ENCODE measurements at places on chromosomes 12 and 14.

GRCh38 chr12:65121956-65122469, 908 bp upstream of the WIF1 start:
- no peak overlapping the region for H3K4me3 ChIP-seq
- no peak overlapping the region for H3K27ac ChIP-seq
- H3K4me1 ChIP-seq, result peaks cover 6% of the 10 kb centered on the region
- H3K27me3 ChIP-seq, result peaks cover 56% of the 10 kb centered on the region
- DNase-seq, result no peak

DNA sequence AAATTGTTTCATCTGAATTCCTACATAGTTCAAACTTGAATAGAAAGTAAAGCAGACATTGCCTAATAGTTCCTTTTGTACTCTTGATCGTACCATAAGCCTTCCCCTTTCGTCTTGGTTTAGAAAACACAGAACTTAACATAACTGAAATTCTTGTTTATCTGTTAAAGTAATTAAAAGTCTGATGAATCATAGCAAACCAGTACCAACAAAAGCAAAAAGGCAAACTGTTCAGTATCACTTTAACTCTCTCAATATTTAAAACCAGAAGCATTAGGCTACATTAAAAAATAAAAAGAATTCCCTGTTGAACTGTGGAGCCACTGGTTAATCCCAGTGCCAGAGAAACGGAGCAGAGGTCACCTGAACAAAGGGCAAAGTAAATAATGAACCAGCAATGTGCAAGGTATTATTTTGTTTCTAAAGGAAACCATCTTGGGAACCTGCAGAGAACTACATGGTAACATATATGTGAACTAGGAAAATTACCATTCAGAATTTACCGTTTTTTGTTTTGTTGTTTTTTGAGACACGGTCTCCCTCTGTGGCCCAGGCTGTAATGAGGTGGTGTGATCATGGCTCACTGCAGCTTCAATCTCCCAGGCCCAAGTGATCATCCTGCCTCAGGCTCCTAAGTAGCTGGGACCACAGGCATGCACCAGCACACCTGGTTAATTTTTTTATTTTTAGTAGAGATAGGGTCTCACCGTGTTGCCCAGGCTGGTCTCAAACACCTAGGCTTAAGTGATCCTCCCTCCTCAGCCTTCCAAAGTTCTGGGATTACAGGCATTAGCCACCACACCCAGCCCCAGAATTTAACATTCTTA, 17.1 kb upstream of the HIGD1C start:
- peak overlapping the region; percentile 20 for H3K4me3 ChIP-seq
- DNase-seq, result no peak
- peaks cover 49% of the 10 kb centered on the region for H3K4me1 ChIP-seq
- H3K36me3 ChIP-seq, result peaks cover 21% of the 10 kb centered on the region
- H3K27me3 ChIP-seq, result no peaks in the 10 kb centered on the region

- H3K36me3 ChIP-seq, result no peaks in the 10 kb centered on the region
- no peak overlapping the region for H3K4me3 ChIP-seq
- H3K4me1 ChIP-seq, result no peaks in the 10 kb centered on the region
- DNase-seq, result no peak
- no peak overlapping the region for H3K27ac ChIP-seq
Measured at GRCh38 chr12:91058786-91059185, 962 bp upstream of the KERA start.

DNA sequence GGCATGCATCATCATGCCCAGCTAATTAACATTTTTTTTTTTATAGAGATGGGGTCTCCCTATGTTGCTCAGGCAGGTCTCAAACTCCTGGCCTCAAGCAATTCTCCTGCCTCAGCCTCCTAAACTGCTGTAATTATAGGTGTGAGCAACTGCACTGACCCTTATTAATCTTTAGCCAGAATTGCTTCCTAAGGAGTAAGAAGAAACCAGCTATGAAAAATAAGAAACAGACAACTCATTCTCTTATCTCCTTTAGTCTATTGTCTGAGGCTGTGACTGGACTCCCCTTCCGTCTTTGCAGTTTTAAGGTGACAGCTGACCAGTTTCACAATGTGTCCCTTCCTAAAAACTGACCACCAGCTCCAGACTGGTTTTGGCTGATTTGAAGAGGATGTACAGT, 52.4 kb downstream of the EMP1 start:
- H3K4me3 ChIP-seq, result no peak overlapping the region
- H3K4me1 ChIP-seq, result no peaks in the 10 kb centered on the region
- no peak for DNase-seq
- H3K36me3 ChIP-seq, result no peaks in the 10 kb centered on the region
- H3K27ac ChIP-seq, result no peak overlapping the region

DNA sequence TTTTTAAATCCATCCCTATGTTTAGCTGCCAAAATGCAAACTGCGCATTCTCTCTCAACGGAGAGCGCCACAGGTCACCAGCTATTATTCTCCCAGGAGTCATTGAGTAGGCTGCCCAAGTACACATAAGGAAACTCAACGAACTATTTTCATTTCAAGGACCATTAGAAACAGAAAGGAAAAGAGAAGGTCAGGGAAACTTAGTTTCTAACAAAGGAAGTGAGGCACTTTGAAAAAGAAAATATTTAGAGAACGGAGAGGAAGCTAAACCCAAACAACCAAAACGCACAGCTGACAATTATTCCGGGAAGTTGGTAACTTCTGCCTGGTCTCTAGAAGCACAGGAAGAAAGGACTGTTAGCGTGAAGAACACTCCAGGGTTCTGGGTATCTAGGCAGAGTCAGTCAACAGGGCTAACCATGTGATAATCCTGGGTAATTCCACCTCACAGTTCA, 23.5 kb downstream of the GPHB5 start:
- H3K36me3 ChIP-seq, result no peaks in the 10 kb centered on the region
- H3K4me1 ChIP-seq, result no peaks in the 10 kb centered on the region
- no peaks in the 10 kb centered on the region for H3K27me3 ChIP-seq
- no peak overlapping the region for H3K4me3 ChIP-seq

DNA sequence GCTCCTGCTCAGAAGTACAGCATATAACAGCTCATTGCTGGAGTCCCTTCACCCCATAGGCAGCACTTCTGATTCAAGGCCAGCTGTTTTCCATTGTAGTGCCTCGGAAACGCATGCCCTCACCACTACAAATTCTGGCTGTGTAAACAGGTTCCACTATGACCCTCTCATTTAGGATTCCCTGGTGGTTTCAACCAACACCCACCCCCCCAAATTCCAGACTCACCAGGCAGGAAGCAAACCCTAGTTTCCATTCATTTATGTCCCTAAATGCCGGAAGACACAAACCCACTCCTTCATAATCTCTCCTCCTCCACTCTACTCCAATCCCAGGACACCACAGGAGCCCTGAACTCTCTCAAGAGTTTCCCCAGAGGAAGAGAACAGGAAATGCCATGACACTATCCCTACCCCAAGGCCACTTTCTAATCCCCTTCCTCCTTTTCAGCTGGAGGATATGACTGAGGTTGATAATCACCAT, 75.9 kb upstream of the TMPO start:
- peak overlapping the region; percentile 73 for H3K27ac ChIP-seq
- no peak for DNase-seq
- H3K4me3 ChIP-seq, result no peak overlapping the region
- H3K27me3 ChIP-seq, result no peaks in the 10 kb centered on the region
- no peaks in the 10 kb centered on the region for H3K36me3 ChIP-seq

GRCh38 chr12:40511341-40511740, 180.9 kb upstream of the CNTN1 start:
- H3K4me3 ChIP-seq, result no peak overlapping the region
- H3K27me3 ChIP-seq, result no peaks in the 10 kb centered on the region
- no peak for DNase-seq
- H3K27ac ChIP-seq, result no peak overlapping the region
- no peaks in the 10 kb centered on the region for H3K4me1 ChIP-seq

GRCh38 chr14:31827325-31827724, 249.8 kb upstream of the ARHGAP5 start:
- no peaks in the 10 kb centered on the region for H3K36me3 ChIP-seq
- H3K4me1 ChIP-seq, result no peaks in the 10 kb centered on the region
- H3K27me3 ChIP-seq, result no peaks in the 10 kb centered on the region
- no peak overlapping the region for H3K27ac ChIP-seq
- H3K4me3 ChIP-seq, result no peak overlapping the region

DNA sequence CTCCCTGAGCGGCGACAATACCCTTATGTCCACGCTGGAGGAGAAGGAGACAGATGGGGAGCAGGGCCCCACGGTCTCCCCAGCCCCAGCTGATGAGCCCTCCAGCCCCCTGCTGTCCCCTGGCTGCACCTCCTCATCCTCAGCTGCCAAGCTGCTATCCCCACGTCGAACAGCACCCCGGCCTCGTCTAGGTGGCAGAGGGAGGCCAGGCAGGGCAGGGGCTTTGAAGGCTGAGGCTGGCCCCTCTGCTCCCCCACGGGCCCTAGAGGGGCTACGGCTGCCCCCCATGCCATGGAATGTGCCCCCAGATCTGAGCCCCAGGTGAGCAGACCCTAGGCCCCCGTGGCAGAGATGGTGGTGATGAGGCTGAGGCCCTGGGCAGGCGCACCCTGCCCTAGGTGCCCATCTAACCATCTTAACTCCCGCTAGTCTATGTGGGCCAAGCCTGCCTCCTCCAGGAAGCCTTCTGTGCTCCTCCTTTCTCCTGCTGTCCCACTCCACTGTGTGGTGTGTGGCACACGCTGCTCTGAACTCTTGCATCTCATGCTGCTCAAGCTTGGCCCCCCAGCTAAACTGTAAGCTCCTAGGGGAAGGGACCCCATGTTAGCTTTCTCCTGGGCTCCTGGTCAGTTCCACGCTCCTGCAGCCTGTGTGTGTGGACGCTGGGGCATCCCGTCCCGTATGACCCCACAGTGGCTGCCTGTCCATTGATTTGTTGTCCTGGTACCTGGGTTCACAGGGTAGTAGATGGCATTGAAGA, 12.1 kb downstream of the MCRS1 start:
- DNase-seq, result no peak
- peaks cover 3% of the 10 kb centered on the region for H3K4me1 ChIP-seq
- peaks cover 37% of the 10 kb centered on the region for H3K36me3 ChIP-seq
- H3K27me3 ChIP-seq, result no peaks in the 10 kb centered on the region
- no peak overlapping the region for H3K4me3 ChIP-seq

- peaks cover 21% of the 10 kb centered on the region for H3K36me3 ChIP-seq
- no peaks in the 10 kb centered on the region for H3K27me3 ChIP-seq
- no peak for DNase-seq
- H3K4me1 ChIP-seq, result peaks cover 7% of the 10 kb centered on the region
- H3K4me3 ChIP-seq, result no peak overlapping the region
Measured at GRCh38 chr14:52014601-52015267, 25.4 kb downstream of the RTRAF start.

DNA sequence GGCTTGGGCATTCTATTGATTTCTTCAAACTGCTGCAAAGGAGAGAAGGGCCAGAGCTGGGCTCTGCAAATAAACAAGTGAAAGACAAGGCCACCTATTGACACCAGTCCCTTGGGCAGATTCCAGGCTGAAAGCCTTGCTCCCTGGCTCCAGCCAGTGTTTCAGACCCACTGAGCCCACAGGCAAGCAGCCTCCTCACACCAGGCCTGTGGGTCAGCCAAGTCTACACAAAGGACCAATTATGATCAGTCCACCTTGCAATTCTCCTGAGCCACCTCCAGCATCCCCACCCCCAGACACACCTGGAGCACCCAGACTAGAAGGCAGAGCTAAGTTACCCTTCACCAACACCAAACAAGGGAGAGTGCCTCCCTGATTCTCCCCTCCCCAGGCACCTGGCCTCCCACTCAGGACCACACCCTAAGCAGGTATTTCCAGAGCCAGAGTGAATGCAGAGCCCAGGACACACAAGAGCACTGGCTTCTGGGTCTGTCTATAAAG, 13.8 kb downstream of the ACTN1 start:
- H3K4me3 ChIP-seq, result no peak overlapping the region
- no peaks in the 10 kb centered on the region for H3K27me3 ChIP-seq
- H3K36me3 ChIP-seq, result no peaks in the 10 kb centered on the region
- H3K4me1 ChIP-seq, result peaks cover 62% of the 10 kb centered on the region
- no peak for DNase-seq

DNA sequence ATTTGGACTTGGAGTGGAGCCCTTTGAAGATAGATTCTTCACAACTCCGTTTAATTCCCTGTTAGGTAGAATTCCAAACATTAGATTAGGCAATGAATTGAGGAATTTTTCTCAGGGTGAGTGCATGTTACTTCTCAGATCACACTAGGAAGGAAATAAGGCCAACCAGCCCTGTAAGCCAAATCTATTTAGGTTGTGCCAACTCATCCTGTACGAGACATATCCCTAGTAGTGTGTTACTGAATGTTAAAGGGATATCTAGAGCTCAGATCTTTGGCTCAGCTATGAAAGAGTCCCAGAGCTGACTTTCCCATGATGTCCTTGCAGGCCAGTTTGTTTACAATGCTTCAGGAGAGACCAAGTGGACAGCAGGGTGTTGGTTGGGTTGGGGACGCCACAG, 45.6 kb downstream of the GPHB5 start:
- peak overlapping the region; percentile 49 for H3K27ac ChIP-seq
- no peak overlapping the region for H3K4me3 ChIP-seq
- H3K4me1 ChIP-seq, result peaks cover 7% of the 10 kb centered on the region
- no peaks in the 10 kb centered on the region for H3K27me3 ChIP-seq

- peak overlapping the region; percentile 83 for H3K4me3 ChIP-seq
- no peak for DNase-seq
- no peaks in the 10 kb centered on the region for H3K27me3 ChIP-seq
Measured at GRCh38 chr12:56104815-56105608, 653 bp downstream of the PA2G4 start.

DNA sequence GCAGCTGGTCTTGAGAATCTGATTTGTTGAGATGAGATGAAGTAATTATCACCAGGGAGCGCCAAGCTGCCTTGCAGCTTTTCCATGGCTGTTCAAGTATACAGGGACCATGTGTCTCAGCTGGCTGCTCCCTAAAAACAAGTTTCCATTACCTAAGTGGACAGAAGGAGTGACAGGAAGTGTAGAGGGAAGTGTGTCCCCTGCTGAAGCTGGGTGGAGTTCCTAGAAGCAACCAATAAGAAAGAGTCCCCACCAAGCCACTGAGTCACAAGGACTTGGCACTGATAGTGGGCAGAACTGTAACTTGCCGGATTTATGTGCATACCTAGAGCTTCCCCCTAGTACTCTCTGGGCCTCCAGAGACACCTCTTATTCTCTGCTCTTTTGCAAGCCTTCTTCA, 1.5 kb upstream of the GPX2 start:
- H3K36me3 ChIP-seq, result peaks cover 19% of the 10 kb centered on the region
- H3K4me1 ChIP-seq, result peaks cover 6% of the 10 kb centered on the region
- no peak for DNase-seq

- DNase-seq, result no peak
- H3K27me3 ChIP-seq, result no peaks in the 10 kb centered on the region
- peaks cover 19% of the 10 kb centered on the region for H3K4me1 ChIP-seq
- H3K27ac ChIP-seq, result no peak overlapping the region
- no peak overlapping the region for H3K4me3 ChIP-seq
Measured at GRCh38 chr12:110230655-110231054, 50.4 kb upstream of the ATP2A2 start.

GRCh38 chr14:94775871-94776210, 5.9 kb upstream of the GSC start:
- no peaks in the 10 kb centered on the region for H3K36me3 ChIP-seq
- no peak overlapping the region for H3K4me3 ChIP-seq
- DNase-seq, result no peak

- no peaks in the 10 kb centered on the region for H3K4me1 ChIP-seq
- no peaks in the 10 kb centered on the region for H3K36me3 ChIP-seq
Measured at GRCh38 chr14:76876076-76876475, 49.9 kb downstream of the LRRC74A start.

GRCh38 chr14:23173031-23173430, 10.4 kb downstream of the SLC7A8 start:
- no peak for DNase-seq
- peaks cover 17% of the 10 kb centered on the region for H3K4me1 ChIP-seq
- no peaks in the 10 kb centered on the region for H3K27me3 ChIP-seq
- H3K36me3 ChIP-seq, result no peaks in the 10 kb centered on the region
